Stimulated activated CD4-positive, alpha-beta T cell treated with anti-CD3 and anti-CD28 coated beads, TNF-alpha, amount 100 ng/mL, for 1 hour (primary cell): ENCODE measurements at places on chromosomes 1 and 21.

- DNase-seq: no peak
Measured at GRCh38 chr1:37420456-37420855, 53.9 kb upstream of the ZC3H12A start.

GRCh38 chr1:196659471-196659870, 7.6 kb downstream of the CFH start:
- no peak for DNase-seq

DNA sequence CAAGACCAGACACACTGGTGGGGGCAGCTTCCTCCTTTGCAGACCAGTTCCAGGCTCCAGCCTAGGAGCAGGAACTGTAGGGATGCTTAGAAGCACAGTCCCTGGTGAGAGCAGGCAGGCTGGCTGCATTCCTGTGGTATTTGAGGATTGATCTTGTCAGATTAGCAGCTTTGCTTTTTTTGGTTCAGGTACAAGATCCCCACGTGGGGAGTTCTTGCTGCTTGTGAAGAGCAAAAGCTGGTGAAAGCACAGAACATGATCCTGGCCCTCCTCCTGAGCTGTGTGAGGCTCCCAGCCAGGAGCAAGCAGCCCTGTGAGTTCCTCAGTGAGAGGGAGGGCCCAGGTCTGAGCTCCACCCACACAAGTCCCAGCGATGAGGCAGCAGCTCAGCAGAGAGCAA, 75.3 kb upstream of the ARTN start:
- DNase-seq: no peak

GRCh38 chr1:183942933-183943693, 94.4 kb downstream of the COLGALT2 start:
- DNase-seq: no peak

- no peak for DNase-seq
Measured at GRCh38 chr1:176009951-176010350, 197.1 kb downstream of the COP1 start.

- DNase-seq: no peak
Measured at GRCh38 chr1:81409780-81410274, 390.9 kb upstream of the ADGRL2 start.

DNA sequence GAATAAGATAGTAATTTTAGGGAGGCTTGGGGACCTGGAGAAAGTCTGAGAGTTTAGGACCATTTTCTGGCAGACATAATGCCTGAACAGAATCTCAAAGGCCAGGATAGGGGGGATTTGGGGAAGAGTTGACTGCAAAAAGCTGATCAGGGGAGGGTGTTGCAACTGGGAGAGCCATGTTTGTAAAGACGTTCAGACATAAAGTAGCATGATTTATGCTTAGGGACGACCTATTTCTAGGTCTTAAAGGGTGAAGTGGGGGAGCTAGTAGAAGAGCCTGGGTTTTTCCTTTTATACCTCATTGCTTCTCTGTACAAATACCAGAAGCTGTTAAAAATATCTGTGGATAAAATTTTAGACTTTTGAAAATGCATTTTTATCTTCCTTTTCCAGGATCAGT, 51.2 kb downstream of the FNBP1L start:
- DNase-seq: no peak

DNA sequence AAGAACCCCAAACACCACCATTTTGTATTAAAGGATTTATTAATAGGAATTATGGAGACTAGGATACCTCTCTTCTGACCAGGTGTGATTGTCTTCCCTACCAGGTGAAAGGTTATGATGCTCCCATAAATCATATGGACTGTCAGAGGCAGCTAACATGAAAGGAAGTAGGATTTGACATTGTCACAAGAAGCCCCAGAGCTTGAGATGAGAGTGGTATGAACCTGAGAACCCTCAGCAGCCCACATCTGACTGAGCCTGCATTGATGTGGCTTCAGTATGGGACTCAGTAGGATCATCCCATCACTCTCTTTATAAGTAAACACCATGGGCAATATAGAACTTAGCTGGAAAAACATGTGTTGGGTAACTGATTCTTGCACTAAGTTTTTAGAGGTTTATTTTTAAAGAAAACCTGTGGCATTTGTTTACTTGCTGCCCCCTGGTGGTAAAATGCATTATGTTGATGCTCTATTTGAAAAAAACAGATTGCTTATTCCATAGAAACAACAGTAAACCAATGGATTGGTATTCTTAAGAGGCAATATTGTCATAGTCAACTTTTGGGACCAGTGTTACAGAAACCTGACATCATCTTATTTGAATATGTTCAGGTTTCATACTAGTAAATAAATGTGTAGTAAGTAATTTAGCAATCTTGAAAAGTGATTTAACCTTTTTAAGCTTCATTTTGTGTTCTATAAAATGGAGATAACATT, 16.6 kb upstream of the CACYBP start:
- DNase-seq: no peak

DNA sequence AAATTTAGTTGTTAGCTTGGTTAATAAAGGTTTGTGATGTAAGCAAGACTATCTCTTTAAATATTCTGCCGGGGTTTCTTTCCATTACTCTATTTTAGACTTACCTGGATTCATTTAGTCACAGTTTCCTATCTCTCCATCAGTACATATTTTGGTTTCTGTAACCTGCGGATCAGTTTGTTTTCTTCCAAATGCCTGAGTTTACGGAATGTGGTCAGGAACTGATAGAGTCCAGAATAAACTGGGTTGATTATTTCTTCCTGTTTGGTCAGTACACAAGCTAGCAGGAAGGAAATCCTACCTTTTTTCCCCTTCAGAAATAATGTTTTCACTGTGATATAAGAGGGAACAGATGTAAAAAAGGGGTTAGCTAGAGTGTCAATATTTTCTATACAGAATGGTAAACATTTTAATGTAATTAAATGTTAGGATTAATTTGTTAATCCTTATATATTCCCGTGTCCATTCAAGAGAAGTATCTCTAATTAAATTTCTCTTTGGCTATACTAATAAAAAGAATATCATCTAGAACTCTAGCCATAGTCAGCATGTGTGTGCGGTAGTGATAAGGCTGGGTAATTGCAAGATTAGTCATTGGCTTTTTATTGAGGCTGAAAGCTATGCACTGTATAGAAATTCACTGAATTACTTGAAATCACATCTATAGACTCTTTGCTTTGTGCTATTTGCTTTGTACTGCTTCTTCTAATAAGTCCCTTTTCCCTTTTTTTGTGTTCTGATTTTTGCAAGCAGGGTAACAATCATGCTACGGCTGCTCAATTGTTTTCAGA, 144.7 kb upstream of the ADGRL4 start:
- DNase-seq: no peak

GRCh38 chr1:232452117-232452516, 177.8 kb downstream of the SIPA1L2 start:
- no peak for DNase-seq

GRCh38 chr1:230923176-230923575, 54.9 kb upstream of the C1orf198 start:
- no peak for DNase-seq

GRCh38 chr21:42221581-42222345, 2.8 kb downstream of the ABCG1 start:
- DNase-seq: no peak

DNA sequence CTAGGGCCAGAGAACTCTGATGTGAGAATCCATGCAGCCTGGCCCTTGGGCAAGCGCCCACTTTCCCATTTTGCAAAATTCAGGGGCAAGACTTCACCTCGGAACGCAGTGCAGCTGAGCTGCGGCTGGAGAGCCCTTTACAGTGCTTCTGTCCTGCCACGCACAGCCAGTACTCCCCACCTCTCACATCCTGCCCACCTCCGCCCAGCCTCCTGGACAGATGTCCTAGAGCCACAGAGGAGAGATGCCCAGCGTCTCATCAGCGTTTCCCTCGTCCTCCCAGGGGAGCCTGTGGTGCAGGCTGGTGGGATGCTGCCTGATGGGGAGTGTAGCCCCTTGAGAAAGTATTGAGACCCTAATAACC, 29.6 kb downstream of the RUNX3 start:
- no peak for DNase-seq

GRCh38 chr21:43307677-43308070, 119.3 kb downstream of the SIK1 start:
- DNase-seq: no peak

DNA sequence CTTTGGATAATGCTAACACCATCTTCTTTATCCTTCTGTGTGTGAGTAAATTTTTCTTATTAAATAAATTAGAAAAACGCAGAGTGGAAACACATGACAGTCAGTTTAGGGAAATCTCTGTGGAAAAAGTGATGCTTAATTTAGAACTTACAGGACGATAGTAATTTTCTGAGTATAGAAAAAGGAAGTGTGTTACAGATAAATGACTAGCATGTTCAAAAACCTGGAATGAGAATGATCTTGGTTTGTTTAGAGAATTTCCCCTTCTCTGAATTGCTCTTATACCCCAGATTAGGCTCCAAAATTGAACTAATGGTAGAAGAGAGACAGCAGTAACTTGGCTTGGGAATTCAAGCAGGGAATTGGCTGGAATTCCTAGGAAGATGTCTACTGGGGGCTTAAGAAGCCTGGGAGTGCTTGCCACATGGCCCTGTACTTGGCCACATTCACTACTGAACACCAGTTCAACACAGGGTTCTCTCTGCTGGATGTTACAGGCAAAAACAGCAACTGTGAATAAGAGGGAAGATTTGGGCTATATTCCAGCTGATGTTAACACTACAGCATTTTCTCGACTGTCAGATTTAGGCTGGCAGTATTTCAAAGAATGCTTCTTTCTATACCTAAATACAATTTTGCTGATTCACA, 1004.2 kb downstream of the TTLL7 start:
- DNase-seq: no peak

DNA sequence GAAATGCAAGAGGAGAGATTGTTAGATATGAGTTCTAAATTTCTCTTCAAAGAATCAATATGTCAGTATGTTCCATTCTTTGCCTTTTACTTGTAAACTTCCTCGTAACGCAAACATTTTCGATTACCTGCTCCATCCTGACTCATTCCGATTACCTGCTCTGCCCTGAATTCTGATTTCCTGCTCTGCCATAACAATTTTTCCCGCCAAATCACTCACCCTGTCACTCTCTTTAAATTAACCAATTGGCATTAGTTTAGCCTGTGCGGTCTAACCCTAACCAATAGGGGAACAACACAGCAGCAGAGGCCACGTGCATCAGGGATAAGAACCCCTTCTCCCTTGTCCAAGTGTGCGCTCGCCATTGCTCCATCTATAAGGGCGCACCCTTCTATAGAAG, 25.0 kb upstream of the CBR3 start:
- no peak for DNase-seq

- no peak for DNase-seq
Measured at GRCh38 chr1:206839857-206840256, 25.6 kb upstream of the IL20 start.

DNA sequence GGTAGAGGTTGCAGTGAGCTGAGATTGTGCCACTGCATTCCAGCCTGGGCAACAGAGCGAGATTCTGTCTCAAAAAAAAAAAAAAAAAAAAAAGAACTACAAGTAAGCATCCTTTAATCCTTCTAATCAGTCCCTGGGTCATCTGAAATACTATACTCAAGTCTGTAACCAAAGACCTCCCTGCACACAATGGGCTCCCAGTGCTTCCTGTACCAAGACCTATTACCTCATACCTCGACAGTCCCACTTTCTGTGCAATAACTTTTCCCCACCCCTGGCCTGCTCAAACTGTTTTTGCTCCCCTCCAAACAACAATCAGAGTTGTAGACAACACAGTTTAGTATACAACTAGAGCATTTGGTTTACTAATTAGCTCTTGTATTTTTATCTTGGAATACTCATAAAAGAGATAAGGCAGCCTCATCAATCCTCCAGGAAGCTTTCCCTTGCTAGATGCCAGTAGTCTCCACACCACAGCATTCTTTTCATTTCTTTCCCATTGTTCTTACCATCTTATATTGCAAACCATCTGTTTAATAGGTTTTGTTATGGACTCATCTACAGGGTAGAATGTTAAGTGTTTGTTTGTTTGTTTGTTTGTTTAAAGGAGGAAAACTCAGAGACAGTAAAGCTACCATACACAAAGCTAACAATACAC, 19.2 kb upstream of the RLF start:
- no peak for DNase-seq

- no peak for DNase-seq
Measured at GRCh38 chr1:942411-942821, 16.6 kb downstream of the NOC2L start.

GRCh38 chr1:208043691-208044181, 132.8 kb upstream of the CD34 start:
- DNase-seq: no peak

DNA sequence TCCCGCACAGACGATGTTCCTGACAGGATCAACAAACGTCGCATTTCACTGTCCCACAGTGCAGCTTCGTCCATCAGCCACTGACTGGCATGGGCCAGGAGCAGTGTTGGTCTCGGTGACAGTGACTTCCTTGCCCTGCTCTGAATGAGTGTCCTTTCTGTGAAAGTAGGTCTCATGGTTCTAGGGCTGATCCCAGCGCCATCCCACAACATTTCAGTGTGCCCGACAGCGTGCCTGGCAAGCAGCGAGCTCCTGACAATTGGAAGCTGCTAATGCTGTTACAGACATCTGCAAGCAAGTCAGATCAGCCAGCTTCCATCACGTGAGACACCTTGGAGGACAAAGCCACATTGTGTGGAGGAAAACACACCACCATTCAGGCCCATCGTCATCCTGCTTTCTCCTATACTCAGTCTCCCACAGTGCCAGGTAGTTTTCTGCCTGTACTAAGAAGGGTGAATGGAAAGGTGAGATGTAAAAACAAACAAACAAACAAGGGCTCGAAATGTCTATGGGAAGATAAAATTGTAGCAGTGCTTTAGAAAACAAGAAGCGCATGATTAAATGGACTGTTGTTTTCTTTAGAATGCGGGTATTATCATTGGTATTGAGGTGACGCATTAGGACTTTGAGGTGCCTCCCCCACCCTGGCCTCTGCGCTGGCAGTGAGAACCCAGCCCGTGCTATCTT, 21.9 kb downstream of the ERRFI1 start:
- no peak for DNase-seq

DNA sequence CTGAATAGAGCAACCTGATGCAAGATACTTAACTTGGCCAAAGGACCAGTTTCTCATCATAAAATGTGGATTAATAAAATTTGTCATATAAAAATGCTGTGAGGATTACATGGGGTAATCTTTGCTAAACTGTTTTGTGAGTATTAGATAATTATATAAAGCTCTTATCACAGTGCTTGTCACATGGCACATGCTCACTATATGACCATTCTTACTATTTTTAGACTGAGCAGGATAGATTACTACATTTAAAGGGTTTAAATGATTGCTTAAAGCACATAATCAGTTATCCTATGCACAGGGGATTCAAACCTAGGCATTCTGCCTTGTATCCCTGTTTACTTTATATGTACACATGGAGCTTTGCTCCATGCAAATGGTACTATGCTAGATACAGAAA, 82.9 kb upstream of the COL24A1 start:
- no peak for DNase-seq
